ENCODE measurements at places on chromosomes 12 and 14.

DNA sequence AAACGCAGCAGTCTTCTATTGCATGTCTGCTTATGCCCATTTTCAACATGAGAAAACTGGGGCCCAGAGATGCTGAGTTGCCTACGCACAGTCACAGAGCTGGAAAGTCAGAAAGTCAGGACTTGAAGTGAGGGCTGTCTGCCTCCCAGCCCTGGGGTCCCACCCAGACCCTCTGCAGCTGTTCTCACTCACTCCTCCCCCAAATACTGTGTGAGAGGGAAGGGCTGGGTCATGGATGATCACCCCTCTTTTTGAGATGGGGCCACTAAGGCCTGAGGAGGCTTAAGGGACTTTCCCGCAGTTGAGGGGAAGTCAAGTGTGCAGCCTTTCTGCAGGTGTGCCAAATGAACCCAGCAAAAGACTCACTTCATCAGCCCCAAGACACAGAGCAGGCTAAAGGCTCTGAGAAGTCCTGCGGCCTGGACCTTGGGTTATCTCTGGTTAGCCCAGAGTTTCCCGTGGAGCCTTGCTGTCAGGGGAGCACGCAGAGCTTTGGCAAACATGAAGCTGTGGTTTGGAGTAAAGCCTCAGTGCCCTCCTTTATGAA, 18.7 kb downstream of the DTX1 start:
- DNase-seq = no peak

DNA sequence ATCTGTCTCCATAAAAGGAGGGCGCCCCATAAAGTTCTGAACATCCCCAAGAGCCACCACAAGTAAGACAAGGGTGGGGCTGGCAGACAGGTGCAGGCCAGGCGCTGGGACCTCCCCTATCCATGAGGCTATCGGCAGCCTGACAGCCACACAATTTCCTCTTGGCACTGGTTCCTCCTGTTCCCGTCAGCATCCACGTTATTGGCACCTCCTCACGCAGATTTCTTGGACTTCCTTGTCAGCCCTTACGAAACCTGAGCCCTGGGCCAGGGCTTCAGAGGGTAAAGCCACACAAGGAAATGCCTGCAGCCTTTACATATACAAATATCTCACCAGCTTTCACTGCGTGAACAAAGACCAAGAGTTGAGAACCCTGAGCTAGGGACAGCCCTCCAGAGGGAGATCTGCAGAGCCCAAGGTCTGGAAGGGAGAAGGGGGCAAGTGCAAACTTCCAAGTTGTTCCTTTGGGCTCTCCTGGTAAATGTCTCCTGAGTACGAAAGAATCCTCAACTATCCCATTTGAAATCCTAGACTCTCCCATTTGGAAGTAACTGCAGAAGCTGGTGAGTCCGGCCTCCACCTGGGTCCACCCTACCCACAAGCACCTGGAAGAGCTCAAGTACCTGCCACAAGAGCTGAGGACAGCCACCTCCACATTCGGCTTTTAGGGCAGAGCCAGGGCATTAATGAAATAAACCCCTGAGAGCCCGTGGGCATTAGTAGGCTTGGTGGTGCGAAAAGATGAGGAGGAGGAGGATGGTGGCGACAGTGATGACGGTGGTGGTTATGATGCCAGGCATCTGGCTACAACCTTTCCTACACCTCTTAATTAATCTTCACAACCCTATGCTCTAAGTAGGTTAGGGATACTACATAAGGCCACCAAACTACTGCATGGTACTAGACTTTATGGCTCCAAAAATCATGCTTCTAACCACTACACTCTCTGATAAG, 5.5 kb upstream of the TC2N start:
- DNase-seq = no peak

DNA sequence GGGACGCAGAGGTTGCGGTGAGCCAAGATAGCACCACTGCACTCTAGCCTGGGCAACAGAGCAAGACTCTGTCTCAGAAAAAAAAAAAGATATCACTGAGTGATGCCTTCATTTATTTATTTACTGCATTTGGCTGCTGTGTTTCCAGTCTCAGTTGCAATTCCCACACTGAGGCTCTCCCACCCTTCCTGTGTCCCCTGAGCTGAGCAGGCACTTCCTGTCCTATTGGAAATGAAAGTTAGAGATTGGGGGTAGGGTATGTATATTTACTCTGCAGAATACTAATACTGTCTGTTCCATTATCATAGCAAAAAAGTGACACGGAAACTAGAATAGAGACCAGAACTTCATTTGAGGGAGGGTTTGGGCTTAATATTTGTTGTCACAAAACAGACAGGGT, 1.6 kb upstream of the RBMS2 start:
- no peak for DNase-seq

DNA sequence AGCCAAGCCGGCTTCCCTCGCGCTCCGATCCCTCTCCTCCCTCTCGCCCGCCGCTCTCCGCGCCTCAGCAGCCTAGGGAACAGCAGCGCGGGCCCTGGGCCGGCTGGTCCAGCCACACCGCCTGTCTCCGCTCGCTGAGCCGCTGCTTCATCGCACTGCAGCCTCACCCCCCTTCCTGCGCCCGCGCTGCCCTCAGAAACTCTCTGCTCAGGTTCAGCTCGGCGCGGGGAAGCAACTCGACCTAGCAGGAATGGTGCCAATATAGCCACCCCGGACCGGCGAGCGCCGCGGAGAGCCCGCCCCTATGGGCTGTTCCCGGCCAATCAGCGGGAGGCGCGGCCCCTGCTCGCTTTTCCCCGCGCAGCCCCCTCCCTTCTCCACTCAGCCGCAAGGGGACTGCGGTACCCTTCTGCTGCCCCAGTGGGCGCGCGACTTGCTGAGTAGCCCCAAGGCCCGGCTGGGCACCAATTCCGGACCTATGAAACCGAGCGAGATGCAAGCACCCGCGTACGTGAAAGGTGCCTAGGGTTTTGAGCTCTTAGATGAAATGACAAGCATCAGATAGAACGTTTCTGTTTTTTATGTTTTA, at the start of gene ADAMTS20:
Gene ADAMTS20 (minus strand): TSS at position 233 of the 589 bp plus-strand sequence. CDS start 282 bp downstream, outside the sequence.
- DNase-seq = no peak

- DNase-seq = no peak
Observed at GRCh38 chr14:58216544-58216943, 16.6 kb downstream of the ACTR10 start.

GRCh38 chr12:10672231-10672868, 1.5 kb downstream of the STYK1 start:
- no peak for DNase-seq

GRCh38 chr12:87920139-87920538, 109.1 kb downstream of the C12orf50 start:
- no peak for DNase-seq

GRCh38 chr14:56494167-56494566, 85.4 kb upstream of the TMEM260 start:
- DNase-seq = no peak

- no peak for DNase-seq
Observed at GRCh38 chr12:67428431-67428830, 159.3 kb downstream of the CAND1 start.

DNA sequence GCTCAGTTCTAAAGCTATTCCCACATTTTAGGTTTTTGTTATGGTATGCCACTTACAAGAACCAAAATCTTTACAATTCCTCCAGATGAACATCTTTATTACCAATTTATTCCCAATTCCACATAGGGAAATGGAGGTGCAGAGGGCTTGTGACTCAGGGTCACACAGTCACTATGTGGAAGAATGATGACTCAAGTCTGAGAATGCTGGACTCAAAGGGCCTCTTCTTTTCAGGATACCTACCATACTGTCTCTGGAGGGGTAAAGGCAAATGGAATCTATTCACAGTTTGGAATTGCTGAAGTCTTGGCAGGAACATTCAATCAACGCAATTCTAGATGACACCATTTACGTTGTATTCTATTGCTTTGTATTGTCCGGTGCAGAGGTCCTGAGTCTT, 48.2 kb upstream of the MANSC4 start:
- DNase-seq = peak; percentile 33

DNA sequence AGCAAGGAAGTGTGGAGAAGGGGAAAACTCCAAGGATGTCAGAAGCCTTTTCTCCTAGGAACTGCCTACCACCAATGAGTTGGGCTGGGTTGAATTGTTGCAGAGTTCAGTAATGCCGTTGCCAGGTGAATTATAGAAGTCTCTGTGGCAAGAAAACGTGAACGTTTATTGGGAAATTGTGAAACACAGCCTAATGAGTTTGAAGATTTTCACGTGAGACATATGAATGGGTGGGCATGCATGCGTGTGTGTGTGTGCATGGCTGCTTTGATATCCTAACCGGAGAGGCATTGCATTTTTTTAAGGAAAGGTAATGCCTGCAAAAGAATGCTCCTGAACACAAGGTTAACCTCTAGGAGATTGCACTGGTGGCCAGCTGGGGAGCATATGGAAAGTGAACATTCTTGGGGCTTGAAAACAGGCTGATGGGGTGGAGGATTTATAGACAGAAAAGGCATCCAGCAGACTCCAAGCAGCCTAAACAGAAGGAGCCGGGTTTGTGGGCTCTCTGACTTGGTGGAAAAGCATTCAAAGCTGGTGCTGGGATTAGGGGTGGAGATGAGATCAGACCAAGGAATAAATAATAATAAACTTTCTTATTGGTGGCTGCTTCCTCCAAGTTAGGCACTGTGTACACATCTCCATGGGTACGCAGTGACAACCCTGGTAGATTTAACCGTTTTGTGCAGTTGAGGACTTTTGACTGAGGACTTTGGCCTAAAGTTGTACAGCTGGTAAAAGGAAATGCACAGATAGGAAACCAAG, 67.8 kb downstream of the NTF3 start:
- DNase-seq = peak; percentile 72

GRCh38 chr14:102917469-102918211, 4.8 kb upstream of the AMN start:
- no peak for DNase-seq

DNA sequence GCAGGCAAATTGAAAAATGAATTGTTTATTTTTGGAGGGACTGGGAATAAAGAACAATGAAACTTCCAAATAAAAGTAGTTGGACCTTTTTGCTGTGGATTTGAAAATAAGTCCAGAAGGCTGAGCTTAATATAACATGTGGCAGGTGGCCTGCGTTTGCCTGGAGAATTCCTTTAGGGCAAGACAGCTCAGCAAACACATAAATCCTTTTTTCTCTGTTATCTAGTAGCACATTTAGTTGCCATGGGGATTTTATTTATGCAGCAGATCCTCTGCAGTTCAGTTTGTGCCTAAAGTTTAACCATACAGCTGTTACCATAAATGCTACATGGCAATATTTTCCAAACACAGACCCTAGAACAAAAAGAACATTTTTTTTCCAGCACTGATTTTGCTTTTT, 180.0 kb downstream of the NPAS3 start:
- DNase-seq = no peak

DNA sequence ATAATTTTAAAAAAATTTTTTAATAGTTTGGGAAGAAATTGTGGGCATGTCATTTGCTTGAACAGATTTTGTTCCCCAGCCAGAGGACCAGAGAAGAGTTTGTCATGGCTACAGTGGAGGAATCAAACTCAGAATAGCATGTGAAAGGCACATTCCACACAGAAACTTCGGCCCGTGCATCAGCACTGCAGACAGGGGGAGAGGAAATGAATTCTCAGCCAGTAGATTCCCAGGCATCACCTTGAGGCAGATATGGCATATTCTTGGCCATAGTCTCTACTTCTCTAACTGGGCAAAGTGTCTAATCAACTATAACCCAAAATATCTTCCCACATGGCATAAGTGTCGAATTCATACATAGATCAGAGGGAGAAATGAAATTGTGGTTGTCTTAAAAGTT, 153.3 kb downstream of the PRKCH start:
- DNase-seq = no peak

DNA sequence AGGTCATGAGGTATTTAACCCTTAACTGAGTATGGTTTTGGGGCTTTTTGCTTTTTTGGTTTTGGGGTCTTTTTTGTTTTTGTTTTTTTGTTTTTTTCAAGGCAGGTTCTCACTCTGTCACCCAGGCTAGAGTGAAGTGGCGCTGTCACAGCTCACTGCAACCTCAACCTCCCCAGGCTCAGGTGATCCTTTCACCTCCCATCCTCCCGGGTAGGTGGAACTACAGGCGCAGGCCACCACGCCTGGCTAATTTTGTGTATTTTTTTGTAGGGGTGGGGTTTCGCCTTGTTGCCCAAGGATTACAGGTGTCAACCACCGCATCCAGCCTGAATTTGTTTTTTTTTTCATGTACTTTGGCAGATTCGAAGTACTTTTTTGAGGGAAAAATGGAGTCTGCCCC, 19.9 kb downstream of the RAP1B start:
- DNase-seq = no peak

Measured in HS-27A (cell line).